Natural killer cell treated with Interleukin-12 subunit alpha and Interleukin-12 subunit beta and Interleukin-15 and Interleukin-18, amount 100 ng/mL, for 72 hours (primary cell): ENCODE measurements at places on chromosomes 16 and 17. TPM values are rescaled to one million over a fixed set of nuclear protein-coding genes. Genes with fewer than 3 reads are reported as not detected.

TSPAN10 gene
- 0.50 TPM for total RNA-seq

SLC4A1 gene
- total RNA-seq = not detected

HOXB3 gene
- total RNA-seq = 15.4 TPM

KRT222 gene
- total RNA-seq = not detected

CSH1 gene
- total RNA-seq = not detected

TMEM220 gene
- 1.1 TPM for total RNA-seq

SUMO2 gene
- 332 TPM for total RNA-seq

ALOX15 gene
- total RNA-seq = not detected

CD300A gene
- total RNA-seq = 43.7 TPM

KRTAP9-8 gene
- not detected for total RNA-seq

TBC1D3H gene
- total RNA-seq = not detected

MEOX1 gene
- total RNA-seq = not detected
